ENCODE measurements at places on chromosomes 12 and 14.

GRCh38 chr14:38605193-38606114, 349.6 kb upstream of the CLEC14A start:
- no peak for DNase-seq

DNA sequence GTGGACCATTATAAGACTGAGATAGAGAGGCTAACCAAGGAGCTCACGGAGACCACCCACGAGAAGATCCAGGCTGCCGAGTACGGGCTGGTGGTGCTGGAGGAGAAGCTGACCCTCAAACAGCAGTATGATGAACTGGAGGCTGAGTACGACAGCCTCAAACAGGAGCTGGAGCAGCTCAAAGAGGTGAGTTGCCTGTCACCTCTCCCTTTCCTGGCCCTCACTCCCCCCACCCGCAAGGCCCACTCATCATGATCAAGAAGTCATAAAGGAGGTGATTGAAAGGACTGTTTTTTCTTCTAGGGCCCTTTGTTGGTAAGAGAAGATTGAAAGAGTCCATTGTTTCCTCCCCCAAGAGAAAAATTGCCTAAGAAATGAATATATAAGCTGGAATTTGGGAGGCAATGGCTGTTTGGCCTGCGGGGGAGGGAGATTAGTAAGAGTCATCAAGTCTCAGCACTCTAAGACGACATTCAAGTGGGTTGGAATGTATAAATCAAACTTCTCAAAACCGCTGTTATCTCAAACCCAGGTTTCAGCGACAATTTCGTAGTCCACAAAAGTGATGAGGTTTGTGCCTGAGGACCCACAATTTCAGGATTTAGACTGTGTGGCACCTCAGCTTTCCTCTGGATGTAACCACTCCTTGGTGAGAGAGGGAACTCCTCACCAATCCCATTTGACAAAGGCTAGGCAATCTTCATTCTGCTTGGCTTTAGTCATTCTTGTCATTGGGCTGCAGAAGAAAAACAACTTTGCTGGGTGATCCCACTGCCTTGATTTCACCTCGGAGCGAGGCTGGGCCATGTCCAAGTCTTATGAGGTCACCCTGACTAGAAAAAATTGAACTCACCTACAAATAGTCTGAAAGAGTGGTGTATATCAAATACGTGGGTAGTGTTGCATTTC, 966 bp downstream of the BICD1 start:
- DNase-seq, result no peak

GRCh38 chr14:75697386-75697785, 36.3 kb downstream of the TTLL5 start:
- no peak for DNase-seq

DNA sequence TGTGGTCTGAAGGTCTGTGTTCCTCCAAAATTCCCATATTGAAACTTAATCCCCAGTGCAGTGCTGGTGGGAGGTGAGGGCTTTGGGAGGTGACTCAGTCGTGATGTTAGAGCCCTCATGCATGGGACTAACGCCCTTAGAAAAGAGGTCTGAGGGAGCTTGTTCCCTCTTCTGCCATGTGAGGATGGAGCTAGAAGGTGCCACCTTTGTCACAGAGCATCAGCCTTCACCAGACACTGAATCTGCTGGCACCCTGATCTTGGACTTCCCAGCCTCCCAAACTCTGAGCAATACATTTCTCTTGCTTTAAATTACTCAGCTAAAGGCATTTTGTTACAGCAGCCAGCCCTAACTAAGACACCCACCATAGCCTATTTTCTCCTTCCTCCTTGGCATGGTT, 13.9 kb downstream of the RAB15 start:
- DNase-seq, result no peak

DNA sequence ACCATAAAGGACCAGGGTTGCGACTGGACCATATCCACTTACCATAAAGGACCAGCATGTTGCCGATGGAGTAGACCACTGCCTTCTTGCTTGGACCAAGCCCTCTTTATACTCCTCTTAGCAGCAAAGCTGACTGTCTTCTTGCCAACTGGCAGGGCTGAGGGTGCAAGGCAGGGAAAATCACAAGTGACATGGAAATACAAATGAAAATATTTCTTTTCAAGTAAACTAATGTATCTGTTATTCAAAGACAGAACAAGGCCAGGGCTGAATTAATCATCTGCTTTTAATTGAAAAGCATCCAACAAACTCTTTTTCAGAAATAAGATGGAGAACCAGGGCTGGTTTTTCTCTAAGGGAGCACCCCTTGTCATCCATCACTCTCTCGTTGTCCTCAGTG, at the start of gene CELA1:
CELA1 (minus strand) TSS at position 99 of the 400 bp plus-strand sequence; CDS start at position 58, 41 bp downstream.
- DNase-seq, result no peak

DNA sequence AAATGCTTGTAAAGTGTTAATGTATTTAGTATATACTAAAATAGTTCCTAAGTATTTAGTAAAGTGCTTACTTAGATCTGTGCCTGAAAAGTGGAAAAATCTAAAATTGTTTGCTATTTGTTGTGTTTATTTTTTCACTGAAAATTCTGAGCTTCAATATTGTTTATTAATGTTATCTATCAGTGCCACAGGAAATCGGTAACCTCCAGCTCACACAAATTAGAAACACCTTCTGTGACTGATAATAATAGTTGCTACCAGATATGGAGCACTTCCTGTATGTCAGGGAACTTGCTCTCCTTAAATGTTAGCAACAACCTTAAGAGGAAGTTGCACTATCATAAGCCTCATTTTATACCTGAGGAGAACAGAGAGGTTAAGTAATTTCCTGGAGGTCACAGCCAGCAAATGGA, 723 bp upstream of the LRP10 start:
- no peak for DNase-seq

GRCh38 chr14:24609655-24610344, at the start of gene GZMH:
GZMH (minus strand) TSS chr14:24609685; CDS start chr14:24609613, 72 bp downstream.
- no peak for DNase-seq

GRCh38 chr12:47356129-47356700, 276.5 kb upstream of the AMIGO2 start:
- no peak for DNase-seq

DNA sequence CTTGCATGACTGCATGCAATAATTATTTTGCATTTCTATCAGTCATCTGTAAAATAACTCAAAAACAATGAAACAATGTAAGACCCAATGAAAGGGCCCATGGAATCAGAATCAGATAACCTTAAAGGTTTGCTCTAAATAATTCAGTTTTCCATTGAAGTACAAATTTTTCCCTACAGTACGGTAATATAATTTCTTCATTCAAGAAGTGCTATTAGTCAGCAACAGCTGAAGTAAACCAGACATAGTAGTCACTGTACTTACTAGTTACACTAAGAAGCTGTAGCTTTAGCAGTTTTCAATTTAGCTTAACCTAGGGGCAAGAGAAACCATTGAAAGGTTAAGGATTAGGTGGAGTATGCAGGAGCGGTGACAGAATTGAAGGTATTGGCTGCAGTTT, 43.5 kb downstream of the BCAT1 start:
- no peak for DNase-seq

GRCh38 chr12:82090165-82090564, 268.0 kb downstream of the CCDC59 start:
- DNase-seq, result no peak

GRCh38 chr12:1212526-1212925, 221.5 kb downstream of the ERC1 start:
- DNase-seq, result no peak

DNA sequence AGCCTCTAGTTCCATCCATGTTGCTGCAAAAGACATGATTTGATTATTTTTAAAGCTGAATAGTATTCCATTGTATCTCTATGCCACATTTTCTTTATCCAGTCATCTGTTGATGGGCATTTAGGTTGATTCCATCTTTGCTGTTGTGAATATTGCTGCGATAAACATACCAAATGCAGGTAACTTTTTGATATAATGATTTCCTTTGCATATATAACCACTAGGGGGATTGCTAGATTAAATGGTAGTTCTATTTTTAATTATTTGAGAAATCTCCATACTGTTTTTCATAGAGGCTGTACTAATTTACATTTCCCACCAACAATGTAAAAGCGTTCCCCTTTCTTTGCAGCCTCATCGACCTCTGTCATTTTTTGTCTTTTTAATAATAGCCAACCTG, 342.5 kb downstream of the MDGA2 start:
- DNase-seq, result no peak

DNA sequence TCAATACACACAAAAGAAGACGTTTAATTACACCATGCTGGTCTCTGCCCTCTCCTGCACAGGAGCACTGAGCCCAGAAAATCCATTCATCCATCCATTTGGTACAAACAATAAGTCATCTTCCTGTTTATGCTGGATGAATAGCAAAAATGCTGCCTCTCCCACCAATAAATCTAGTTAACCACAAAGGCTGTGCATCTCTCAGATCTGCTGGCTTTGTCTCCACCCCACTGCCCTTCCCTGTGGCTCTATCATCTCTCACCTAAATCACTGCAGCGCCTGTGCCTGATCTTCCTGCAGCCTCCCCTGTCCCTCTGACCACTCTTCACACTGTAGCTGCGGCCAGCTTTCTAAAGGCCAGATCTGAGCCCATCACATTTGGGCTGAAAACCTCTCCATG, 72.9 kb upstream of the DDX11 start:
- DNase-seq, result peak; percentile 55

GRCh38 chr14:106277503-106277902, 751.1 kb downstream of the TMEM121 start:
- DNase-seq, result no peak

- DNase-seq, result no peak
Measured at GRCh38 chr12:53551889-53552291, 44.6 kb upstream of the NPFF start.

DNA sequence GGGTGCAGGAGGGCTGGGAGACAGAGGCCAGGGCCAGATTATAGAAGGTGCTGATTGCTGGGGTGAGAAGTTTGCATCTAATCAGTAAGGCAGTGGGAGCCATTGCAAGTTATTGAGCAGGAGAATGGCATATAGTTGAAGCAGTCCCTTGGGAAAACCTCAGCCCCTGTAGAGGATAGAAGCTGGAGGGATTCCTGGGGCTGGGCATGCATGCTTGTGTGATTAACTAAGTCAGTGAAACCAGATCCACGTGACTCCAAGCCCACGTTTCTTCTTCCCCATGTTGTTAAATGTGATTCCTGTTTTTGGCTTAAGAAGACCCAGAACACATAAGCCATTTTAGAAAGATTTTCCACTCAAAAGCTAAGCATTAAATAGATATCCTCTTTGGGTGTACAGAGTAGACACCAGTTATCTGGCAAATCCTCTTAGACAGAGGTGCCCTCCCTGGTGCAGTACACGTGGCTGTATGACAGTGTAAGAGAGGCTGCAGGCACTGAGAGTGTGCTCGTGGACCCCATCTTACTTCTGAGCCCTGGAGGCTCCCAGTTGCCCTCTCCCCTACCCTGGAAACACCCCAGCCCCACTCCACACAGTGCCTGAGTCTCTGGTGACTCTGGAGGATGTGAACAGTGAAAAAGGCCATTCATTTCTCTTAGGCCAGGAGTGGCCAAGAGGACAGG, 3.2 kb downstream of the C14orf132 start:
- DNase-seq, result peak; percentile 15

GRCh38 chr12:52953181-52953841, 4.4 kb downstream of the KRT18 start:
- no peak for DNase-seq

DNA sequence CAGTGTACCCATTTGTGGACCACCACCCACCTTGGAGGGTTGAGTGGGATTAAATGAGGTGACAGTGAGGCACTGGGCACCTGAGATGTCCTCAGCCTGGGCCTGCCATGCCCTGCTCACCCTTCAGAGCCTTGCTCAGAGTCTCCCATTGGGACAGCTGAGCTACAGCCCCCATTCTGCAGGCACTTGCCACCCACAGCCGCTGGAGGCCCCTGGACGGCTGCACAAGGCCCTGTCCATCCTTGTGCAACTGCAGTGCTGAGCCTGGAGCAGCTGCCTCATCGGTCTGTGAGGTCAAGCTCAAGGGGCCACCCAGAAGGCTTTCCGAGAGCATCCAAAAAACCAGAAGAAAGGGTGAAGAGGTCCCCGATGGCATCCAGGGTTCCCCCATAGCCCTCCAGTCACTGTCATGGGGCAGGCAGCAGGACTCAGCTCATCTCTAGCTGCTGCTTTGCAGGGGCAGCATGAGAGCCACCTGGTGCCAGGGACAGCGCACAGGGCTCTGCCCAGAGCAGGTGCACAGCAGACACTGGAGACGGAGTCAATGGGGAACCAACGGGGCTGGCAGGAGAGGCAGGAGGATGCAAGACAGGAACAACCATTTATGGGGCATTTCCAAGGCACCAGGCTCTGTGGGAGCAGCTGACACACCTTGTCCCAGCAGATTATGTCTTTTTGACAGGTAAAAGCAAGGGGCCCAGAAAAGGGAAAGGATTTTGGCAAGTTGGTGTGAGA, 84.6 kb downstream of the ARL6IP4 start:
- no peak for DNase-seq

DNA sequence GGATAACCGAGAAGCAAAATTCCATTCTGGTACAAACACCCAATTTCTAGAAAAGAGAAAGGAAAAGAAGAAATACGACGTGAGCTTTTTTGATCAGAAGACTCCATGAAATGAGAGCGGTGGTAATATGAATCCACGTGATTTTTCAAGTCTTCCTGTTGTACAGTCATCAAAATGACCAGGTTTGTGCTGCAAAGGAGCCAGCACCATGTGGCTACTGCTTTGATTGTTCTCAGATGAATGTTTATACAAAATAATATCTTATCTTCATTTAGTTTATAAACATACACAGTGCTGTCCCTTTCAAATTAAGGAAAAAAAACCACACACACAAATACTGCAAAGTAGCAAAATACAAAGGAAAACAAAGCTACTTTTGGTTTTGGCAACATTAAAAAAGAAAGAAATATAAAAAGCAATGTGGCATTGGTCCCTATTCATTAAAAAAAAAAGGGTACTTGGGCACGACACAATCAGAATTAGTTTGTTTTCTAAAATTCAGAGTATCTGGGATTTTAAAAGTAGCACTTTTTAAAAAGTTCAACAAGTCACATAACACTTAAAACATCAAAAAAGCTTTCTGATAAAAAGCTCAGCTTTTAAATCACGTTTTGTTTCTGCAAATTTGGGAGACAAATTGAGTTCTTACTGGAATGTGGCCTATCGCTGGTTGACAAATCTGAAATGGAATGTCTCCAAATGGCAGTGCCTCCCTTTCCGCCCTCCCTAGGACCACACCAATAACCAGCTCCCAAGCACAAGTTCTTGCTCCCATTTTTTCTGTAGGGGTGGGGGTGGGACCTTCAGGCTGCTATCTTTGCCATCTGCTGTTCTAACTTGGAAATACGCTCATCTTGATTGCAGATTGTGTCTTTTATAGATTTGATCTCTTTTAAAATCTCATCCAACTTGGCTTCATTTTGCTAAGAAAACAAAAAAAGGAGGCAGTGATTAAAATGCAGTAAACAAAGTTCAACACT, 13.2 kb upstream of the SELPLG start:
- no peak for DNase-seq

GRCh38 chr14:90191585-90191984, 64.8 kb upstream of the PSMC1 start:
- DNase-seq, result no peak

GRCh38 chr12:105409279-105409678, 78.8 kb downstream of the C12orf75 start:
- DNase-seq, result no peak

DNA sequence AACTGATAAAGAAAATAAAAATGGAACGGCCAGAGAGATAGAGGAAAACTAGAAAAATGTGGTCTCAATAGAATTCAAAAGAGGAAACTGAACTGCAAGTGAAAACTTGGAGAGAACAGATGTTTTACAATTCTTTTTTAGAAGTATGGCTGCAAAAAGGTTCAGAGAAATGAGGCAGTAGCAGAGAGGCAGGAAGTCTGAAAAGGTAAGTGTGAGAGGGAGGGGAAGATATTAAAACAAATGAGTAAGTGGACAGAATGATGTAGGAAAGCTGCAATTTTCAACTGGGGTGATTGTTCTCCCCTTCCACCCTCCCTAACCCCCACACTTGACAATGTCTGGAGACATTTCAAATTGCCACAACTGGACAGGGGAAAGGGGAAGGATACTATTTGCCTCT, 12.9 kb downstream of the BTBD7 start:
- no peak for DNase-seq
